ENCODE measurements at places on chromosomes 13 and 19.

DNA sequence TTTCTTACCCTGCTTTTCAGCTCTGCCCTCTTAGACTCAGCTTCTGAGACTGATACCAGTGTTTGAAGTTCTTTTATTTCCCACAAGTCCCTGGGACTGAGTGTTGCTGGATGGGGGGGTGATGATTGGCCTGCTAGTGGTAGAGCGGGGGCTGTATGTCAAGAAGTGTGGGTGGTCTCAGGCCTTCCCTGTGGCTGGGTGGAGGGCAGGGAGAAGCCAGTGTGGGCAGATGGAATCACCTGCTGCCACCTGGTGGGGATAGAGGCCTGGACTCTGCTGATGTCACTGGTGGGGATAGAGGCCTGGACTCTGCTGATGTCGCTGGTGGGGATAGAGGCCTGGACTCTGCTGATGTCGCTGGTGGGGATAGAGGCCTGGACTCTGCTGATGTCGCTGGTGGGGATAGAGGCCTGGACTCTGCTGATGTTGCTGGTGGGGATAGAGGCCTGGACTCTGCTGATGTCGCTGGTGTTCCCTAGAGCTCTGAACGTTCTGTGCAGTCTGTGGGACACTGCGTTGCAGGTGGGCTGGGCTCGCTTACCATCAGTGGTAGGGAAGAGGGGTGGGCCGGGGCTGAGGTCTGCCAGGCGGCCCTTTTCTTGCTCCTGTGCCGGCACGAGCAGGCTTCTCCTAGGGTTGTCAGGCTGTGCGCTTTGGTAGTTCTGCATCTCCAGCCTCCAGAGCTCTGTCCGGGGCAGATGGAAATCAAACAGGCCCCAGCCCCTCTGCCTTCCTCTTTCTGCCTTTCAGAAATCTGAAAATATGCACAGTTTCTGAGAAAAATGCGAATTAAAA, 101.3 kb downstream of the ARHGEF7 start:
- DNase-seq: peak; percentile 83

DNA sequence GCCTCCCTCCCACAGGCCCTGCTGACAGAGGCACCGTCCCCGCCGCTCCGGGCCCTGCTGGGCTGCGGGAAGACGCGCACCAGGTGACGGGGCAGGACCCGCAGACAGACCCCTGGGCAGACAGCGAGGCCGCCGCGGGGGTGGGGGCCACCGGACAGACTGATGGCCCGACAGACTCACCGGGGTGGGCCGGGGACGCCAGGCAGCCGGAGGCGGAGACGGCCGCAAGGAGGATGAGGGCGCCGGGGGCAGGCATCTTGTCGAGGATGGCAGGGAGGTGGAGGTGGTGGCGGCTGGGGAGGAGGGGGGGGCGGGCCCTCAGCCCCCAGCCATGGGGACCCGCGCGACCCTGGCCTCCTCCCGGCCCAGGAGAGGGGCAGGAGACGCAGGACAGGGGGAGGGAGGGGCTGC, 309 bp downstream of the LMTK3 start:
- DNase-seq: no peak

DNA sequence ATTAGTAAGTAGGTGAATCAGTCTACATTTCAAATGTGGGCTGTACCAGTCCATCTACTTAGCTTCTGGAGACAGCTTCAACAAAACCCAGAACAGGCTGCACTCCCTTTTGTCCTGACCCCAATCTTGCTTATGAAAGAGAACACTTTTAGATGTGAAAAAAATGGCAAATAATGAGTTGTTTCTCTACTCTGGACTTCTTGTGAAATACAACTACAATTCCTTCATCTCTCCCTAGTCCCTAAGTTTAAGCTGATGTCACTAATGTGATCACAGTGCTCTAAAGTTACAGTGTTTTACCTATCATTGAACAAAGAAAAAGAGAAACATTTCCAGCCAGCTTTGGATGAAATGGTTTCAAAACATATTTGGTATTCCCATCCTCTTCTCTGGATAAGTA, 183.9 kb downstream of the LHFPL6 start:
- DNase-seq: peak; percentile 21

GRCh38 chr13:42086582-42086981, 38.1 kb downstream of the DGKH start:
- DNase-seq: no peak

DNA sequence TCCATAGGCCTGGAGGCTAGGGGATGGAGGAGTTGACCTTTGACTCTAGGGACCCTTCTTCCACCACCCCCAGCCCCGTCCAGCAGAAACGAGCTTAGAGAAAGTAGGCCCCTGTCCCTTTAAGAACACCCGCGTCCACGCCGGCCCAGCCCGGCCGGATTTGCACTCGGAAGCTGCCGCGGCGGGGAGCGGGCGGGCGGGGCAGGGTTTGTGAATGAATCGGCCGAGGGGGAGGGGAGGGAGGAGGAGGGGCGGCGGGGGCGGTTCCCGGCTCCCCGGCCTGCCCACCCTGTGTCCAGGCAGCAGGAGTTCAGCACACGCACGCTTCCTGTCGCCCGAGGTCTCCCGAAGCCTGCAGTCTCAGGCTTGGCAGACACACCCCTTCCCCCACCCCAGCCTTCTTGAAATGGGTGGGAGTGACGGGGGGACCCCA, 1.5 kb downstream of the UNC13A start:
- DNase-seq: peak; percentile 7

DNA sequence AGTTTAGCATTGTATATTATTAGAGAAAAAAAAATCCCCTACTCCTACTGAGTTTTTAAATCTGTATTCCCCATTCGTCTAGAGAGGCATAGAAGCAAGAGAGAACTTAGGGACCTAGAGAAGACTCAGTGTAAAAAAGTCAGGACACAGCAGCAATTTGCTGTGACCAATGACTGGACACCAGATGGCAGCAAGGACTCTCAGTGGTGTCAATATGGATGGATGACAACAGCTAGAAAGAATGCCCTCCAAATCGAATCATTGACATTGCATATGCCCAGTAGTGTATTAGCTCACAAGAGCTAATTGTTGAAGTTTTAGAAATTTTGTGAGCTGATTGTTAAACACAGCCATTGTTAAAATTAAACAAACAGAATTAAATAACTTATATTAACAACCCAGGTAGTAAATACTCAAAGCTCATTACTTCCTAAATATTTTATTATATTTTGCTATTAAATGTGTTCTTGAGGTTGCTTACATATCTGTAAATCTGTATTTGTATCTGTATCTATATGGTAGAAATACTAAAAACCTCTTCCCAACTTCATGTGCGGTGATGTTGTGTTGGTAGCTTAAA, 43.9 kb downstream of the SIAH3 start:
- peak; percentile 59 for DNase-seq

DNA sequence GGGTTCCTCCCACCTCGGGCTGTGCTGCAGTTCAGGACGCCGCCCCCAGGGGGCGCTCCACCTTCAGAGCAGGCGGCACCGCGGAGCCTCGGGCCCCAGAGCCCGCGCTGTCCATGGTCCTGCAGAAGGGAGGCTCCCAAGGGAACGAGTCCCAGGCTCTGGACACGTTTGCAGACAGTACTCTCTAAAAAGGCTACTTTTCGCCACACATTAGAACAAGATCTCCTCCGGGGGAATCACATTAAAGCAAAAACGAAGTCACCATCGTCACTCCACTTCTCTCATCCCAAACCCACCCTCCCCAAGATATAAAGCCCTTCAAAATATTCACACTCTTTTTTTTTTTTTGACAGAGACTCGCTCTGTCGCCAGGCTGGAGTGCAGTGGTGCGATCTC, 4.6 kb upstream of the SIGLEC10 start:
- DNase-seq: no peak

- DNase-seq: no peak
Observed at GRCh38 chr13:82627183-82627582, 1255.1 kb downstream of the SLITRK1 start.

- DNase-seq: no peak
Observed at GRCh38 chr19:13841962-13842290, 35.0 kb upstream of the NANOS3 start.

DNA sequence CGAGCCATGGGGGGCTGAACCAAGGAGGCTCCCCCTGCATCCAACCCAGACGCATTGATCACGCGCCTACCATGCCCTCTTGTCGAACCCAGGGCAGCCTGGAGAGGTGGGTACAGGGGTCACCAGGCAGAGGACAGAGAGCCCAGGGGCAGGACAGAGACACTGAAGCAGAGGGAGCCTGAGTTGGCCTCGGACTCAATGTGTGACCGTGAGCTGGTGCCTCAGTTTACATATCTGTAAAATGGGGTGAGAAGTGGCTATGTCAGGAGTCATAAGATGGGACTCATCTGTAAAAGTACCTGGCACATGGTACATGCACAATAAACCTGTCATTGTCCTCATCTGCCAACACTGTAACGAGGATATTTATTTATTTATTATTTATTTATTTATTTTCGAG, 24.1 kb upstream of the NFIC start:
- no peak for DNase-seq

GRCh38 chr19:43660971-43661360, 9.0 kb downstream of the PLAUR start:
- DNase-seq: no peak

- DNase-seq: no peak
Observed at GRCh38 chr13:76937281-76937820, 11.0 kb upstream of the ACOD1 start.

DNA sequence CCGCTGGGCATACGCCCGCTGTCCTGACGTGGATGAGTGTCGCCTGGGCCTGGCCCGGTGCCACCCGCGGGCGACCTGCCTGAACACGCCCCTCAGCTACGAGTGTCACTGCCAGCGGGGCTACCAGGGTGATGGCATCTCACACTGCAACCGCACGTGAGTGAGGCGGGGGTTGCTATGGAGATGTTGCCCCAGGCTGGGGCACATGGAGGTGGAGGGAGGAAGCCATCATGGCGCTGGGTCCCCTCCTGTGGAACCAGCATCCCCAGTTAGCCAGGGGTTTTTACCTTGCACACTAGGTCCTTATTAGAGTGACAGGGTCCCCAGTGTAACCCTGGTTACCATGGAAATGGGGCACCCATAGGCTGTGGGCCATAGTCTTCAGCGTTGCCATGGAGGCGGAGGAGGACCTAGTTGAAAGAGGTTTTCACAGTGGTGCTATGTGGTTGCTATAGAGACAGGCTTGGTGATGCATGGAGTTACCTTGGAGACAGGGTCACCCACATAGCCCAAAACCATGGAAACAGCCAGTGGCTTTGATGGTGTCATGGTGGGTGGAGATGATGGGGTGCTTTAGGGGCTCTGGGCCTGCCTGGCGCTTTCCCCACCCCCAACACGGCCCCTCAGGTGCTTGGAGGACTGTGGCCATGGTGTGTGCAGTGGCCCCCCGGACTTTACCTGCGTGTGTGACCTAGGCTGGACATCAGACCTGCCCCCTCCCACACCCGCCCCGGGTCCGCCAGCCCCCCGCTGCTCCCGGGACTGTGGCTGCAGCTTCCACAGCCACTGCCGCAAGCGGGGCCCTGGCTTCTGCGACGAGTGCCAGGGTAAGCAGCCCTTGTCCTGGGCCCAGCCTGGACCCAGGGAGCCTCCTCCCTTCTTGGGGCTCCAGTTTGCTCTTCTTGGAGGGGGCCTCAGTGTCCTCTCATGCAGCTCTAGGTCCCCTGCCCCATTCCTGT, 27.1 kb downstream of the MEGF8 start:
- DNase-seq: no peak

DNA sequence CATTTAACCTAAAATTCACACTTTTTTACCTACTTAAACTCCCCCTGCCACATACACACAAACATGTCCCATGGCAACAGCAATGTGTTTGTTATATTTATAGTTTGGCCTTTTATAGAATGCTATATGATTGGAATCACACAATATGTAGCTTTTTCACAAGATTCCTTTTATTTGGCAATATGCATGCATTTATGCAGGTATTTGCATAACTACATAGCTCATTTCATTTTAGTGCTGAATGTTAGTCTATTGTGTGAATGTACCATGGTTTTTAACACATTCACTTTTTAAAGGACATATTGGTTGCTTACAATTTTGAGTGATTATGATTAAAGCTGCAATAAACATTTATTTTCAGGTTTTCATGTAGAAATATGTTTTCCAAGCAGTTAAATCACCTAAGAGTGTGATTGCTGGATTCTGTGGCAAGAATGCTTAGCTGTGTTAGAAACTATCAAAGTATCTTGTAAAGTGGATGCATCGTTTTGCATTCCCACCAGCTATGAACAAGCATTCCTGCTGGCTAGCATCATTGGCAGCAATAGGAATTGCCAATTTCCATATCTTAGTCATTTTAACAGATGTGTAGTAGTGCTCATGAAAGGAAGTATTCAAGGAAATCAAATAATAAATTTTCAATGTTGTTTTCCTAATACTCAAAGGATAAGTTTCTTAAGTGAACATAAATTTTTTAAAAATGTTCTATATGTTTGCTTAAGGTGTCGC, 557.0 kb downstream of the SLITRK1 start:
- DNase-seq: no peak

- peak; percentile 57 for DNase-seq
Observed at GRCh38 chr13:49610176-49610575, 18.1 kb upstream of the ARL11 start.

- DNase-seq: no peak
Observed at GRCh38 chr13:33490461-33491327, 205.1 kb upstream of the STARD13 start.

DNA sequence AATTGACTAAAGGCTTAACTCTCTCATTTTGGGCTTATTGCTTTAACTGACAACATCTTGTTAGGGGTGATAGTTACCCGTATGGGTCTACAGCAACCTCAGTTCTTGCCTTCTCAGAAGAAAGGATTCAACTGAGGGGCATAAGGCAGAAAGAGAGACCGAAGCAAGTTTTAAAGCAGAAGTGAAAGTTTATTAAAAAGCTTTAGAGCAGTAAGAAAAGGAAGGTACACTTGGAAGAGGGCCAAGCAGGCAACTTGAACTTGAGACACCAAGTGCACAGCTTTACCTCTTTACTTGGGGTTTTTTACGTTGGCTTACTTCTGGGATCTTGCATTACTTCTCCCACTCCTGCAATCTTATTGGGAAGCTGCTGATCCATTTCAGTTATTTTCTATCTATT, 246.9 kb upstream of the PRR20A start:
- no peak for DNase-seq

GRCh38 chr19:41621654-41622053, 5.2 kb downstream of the CEACAM4 start:
- DNase-seq: no peak

- peak; percentile 50 for DNase-seq
Observed at GRCh38 chr13:52845766-52846566, 2.5 kb downstream of the PCDH8 start.

DNA sequence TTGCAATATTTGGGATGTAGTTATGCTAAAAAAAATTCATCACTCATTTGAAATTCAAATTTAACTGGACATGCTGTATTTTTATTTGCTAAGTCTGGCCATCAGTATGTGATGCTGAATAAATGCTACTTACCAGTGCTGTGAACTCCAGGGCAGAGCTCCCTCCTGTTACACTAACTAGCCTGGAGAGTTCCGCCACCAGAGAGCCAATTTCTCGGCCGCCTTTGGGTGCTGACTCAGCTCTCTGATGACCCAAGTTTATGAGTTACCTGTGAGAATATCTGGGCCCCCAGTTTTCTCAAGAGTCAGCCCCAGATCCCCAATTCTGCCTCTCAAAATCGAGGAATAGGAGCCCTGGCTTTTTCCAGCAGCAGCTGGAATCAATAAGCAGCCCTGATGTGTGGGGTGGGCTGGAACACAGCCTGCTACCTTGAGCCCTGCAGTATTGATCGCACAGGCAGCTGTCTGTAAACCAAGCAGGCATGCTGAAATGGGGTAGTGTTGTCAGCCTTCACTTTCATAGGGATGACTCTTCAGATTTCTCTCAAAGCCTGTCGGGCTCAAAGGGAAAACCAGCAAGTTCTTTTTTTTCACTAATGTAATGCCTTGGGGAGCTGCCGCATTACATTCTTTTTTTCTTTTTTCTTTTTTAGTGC, 113.7 kb downstream of the DNAJC15 start:
- peak; percentile 15 for DNase-seq

Data from NCI-H1092 treated with DMSO at 0.1 percent for 48 hours (cell line).